Cortex of kidney (tissue), 1 donor: ENCODE measurements at places on chromosomes 1 and 21.

DNA sequence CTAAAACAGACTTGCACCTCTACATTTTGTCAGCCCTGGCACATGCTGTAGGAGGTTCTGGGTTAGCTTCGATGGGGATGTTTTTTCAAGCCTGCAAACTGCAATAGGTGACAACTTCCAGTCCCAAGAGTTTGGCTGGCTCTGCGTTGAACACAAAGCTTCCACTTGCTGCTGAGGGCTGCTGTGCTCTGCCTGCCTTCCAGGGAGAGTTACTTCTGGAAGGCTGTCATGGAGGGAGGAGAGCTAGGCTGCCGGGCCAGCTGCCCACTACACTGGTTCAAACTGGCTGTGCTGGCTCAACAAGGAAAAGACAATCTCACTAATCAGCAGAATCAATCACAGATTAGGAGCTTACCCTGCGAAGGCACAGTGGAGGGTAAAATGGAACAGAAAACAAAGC is 46.7 kb upstream of the PPP2R5A start:
- DNase-seq: no peak

GRCh38 chr1:40985161-40985560 is 5.7 kb downstream of the CTPS1 start:
- DNase-seq: no peak

DNA sequence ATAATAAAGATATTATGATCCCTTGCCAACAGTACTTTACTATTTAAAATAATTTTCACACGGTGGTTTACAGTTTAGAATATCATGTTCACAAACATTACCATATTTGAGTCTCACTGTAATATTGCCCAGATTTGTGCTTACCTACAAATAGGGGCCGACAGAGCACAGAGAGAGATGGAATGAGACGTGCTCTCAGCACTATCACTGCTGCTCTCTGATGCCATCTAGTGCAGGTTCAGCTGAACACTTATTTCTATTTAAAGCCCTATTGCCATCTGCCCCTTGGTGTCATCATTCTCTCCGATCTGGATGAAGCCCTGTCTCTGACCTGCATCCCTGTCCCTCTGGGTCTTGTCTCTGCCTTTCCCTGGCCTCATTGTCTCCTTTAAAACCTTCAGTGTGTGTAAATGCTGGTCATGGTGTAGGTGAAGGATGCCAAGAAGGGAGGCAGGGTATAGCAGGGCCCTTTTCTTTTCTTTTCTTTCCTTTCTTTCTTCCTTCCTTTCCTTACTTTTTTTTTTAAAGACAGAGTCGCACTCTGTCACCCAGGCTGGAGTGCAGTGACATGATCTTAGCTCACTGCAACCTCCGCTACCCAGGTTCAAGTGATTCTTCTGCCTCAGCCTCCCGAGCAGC is 6.9 kb upstream of the GPATCH4 start:
- DNase-seq: no peak

GRCh38 chr1:186214791-186215190 is 160.3 kb downstream of the TPR start:
- DNase-seq: no peak

DNA sequence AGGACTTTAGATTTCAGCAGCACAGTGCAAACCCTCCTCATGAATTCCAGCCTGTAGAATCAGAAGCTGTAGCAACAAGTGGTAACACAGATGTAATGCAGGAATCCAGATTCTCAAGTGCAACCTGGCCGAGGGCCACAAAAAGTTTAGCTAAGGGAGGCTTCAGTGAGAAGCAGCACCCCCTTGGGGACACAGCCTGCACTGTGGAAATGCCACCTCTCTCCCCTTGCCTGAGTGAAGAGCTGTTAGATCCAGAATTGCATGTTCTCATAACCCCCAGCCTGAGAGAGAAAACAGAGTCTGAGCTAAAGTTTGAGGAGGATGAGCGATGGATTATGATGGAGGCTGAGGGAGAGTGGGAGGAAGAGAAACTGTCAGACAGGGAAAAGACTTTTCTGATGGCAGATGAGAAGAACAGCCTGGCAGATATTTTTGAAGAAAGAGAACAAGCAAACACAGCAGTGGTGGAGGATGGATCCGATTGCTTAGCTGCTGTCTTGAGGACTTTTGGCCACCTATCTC is 80.5 kb upstream of the BMP8A start:
- DNase-seq: no peak
